ENCODE measurements at places on chromosomes 3 and 15. TPM values are rescaled to one million over a fixed set of nuclear protein-coding genes. Genes with fewer than 3 reads are reported as not detected.

DNA sequence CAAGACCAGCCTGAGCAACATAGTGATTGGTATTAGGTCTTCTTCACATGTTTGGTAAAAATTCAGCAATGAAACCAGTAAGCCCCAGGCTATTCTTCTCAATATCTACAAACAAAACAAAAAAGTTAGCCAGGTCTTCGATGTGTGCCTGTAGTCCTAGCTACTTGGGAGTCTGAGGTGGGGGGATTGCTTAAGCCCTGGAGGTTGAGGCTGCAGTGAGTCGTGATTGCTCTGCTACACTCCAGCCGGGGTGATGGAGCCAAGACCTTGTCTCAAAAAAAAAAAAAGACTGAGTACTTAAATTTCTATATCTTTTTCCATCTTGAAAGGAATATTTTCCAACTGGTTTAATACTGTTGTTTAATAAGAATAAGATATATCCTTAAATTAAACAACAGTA lies 106.8 kb downstream of the MBNL1 start:
- no peak for DNase-seq

DNA sequence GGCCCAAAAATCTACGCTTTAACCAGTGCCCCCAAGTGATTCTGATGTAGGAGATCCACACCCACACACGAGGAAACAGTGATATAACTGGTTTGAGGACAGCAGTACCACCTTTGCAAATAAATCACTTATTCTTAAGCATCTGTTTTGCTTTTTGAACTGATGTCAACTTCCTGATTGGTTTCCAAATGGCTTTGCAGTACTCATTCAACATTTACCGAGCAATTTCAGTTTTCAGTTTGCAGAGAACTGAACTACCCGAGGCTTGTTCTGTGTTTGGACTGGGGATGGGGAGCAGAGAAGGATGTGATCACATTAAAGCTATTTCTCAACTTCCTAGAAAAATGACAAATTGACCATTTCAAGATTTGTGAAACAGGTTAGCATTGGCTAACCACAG lies 1.1 kb upstream of the GYG1 start:
- DNase-seq = no peak

- no peak for DNase-seq
Observed at GRCh38 chr3:50587806-50588758, 18.8 kb downstream of the HEMK1 start.

DNA sequence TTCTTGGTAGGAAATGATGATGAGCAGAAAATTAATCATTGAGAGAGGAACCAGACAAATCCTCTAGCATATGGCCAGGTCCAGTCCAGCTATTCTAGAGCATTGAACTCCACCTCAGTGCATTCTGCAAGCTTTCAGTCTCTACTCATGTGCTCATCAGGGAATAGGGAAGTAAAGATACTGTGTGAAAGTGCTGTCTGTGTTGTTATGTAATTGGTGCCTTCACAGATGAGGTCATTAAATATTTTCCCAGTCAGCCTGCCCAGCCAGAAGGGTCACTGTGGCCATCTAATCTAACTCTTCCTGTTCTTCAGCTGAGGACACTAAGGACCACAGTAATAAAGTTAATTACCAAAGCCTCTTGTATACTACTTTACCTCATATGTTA lies 28.2 kb downstream of the C3orf62 start:
- no peak for DNase-seq

- no peak for DNase-seq
Observed at GRCh38 chr15:48522911-48523310, 122.6 kb downstream of the FBN1 start.

- no peak for DNase-seq
Observed at GRCh38 chr15:38622908-38623307, 58.3 kb upstream of the RASGRP1 start.

GRCh38 chr3:50584391-50584790 lies 15.1 kb downstream of the HEMK1 start:
- DNase-seq = no peak

GRCh38 chr3:57160765-57161538 lies 4.2 kb downstream of the IL17RD start:
- DNase-seq = no peak

- no peak for DNase-seq
Observed at GRCh38 chr3:184235381-184236032, 6.1 kb downstream of the VWA5B2 start.

DNA sequence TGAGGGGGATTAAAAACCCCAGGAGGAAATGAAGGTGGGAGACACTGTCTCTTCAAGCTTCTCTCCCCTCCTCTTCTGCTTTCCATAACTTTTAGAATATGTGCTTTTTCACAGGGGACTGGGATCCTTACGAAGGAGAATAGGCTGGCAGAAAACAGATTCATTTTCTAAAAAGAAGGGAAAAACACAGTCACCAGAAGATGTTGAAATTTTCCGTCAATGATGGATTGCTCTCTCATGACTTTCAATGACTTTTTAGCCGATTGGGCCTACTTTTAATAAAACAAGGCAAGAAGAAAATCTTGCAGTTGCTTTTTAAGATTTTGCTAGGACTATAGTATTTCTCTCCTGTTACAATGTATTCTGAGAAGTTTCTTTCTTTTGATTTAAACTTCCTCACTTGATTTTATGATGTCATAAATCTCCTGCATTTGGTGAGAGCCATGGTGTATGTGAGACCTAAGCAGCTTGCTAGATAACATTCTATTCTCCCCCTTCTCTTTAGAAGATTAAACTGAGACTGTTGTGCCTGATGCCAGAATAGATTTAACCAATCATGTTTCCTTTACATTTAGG lies 241.2 kb downstream of the FEZF2 start:
- no peak for DNase-seq

DNA sequence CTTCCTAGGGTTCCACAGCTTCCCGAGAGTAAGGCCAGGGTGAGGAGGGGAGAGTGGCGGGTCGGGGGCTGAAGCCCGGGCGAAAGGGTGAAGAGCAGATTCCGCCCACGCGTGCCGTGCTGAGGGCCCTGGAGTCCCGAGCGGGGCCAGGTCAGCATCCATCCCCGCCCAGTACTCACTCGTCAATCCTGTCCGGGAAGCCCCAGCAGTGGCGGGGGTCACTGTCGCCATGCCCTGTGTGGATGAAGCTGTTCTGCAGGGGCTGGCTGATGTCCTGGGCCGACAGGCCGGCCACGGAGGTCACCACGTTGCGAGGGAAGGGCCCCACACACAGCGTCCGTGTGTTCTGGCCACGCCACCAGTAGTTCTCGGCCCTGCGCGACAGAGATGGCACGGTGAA lies 36.3 kb downstream of the TNK2 start:
- DNase-seq = no peak

- DNase-seq = no peak
Observed at GRCh38 chr3:71713041-71713440, 12.2 kb downstream of the EIF4E3 start.

- peak; percentile 65 for DNase-seq
Observed at GRCh38 chr3:98972155-98972554, 70.7 kb upstream of the DCBLD2 start.

GRCh38 chr3:65894679-65895453 lies 143.9 kb downstream of the MAGI1 start:
- no peak for DNase-seq

- no peak for DNase-seq
Observed at GRCh38 chr3:8657804-8658305, 13.3 kb upstream of the SSUH2 start.

Gene HRH1
- 4.5 TPM for total RNA-seq

Gene LTF
- total RNA-seq = not detected

Gene PLA2G4F
- total RNA-seq = not detected

Gene DOCK3
- 1.9 TPM for total RNA-seq
